Inflammatory macrophage (primary cell): ENCODE measurements at places on chromosomes 4 and X.

DNA sequence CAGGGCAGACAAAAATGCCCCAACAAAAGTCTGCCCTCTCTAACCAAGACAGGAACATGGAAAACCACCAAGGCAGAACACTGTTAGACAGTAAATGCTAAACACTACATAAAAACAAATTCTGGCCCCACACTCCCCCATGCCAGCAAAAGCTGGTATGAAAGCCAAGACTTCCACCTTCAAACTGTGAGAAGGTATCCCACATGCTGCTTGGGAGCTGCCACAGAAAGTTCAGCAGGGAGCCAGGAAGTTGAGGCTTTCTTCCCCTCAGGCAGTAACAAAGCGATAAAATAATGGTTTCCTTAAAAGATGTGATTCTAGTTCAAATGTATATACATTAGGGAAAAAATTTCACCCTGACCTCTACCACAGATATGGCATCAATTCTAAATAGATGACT is 770.4 kb upstream of the NDST4 start:
- DNase-seq, result no peak

DNA sequence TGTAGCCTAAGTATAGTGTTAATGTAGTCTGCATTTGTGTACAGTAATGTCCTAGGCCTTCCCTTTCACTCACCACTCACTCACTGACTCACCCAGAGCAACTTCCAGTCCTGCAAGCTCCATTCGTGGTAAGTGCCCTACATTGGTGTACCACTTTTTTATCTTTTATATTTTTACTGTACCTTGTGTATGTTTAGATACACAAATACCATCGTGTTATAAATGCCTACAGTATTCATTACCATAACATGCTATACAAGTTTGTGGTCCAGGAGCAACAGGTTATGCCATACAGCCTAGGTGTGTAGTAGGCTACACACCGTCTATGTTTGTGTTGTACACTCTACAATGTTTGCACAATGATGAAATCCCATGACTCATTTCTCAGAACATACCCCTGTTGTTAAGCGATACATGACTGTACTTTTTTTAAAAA is 15.4 kb downstream of the TSPAN5 start:
- DNase-seq, result no peak

DNA sequence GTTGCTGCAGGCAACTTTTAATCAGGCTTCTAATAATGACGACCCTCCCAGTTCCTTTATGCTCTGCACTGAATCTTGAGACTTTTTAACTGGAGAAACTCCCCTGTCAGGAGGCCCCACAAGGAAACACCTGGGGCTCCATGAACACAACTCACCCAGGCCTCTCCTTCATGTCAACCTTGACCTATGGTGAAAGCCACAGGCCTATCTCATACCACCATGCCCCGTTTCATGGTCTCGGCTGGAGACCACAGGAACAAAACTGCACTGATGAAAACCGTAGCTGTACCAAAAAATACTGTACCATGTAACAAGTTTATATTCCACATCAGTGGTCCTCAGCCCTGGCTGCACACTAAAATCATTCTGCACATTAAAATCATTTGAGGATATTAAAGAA is 57.0 kb downstream of the ZNF827 start:
- no peak for DNase-seq

- DNase-seq, result peak; percentile 19
Observed at GRCh38 chr4:1216869-1217294, 32.0 kb downstream of the CTBP1 start.

GRCh38 chr4:32243926-32244325 is 1523.8 kb downstream of the PCDH7 start:
- DNase-seq, result no peak

DNA sequence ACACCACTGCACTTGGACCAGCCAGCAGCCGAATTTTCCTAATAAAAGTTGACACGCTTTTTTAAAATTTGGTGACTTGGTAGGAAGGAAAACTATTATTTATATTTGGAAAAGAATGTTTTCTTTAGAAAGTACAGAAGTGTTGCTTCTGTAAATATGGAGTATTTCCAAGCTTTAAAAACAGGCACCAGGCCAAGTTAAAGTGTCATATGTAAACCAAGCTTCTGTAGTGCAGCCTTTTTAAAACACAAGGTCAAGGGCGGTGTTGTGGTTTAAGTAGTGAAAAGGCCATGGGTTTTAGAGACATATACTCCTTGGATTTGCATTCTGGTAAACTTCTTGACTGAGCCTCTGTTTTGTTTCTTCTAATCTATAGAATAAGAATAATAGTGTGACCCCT is 62.7 kb downstream of the TRIM2 start:
- DNase-seq, result no peak
